CD4-positive, alpha-beta T cell (primary cell): ENCODE measurements at places on chromosomes 5 and 9.

DNA sequence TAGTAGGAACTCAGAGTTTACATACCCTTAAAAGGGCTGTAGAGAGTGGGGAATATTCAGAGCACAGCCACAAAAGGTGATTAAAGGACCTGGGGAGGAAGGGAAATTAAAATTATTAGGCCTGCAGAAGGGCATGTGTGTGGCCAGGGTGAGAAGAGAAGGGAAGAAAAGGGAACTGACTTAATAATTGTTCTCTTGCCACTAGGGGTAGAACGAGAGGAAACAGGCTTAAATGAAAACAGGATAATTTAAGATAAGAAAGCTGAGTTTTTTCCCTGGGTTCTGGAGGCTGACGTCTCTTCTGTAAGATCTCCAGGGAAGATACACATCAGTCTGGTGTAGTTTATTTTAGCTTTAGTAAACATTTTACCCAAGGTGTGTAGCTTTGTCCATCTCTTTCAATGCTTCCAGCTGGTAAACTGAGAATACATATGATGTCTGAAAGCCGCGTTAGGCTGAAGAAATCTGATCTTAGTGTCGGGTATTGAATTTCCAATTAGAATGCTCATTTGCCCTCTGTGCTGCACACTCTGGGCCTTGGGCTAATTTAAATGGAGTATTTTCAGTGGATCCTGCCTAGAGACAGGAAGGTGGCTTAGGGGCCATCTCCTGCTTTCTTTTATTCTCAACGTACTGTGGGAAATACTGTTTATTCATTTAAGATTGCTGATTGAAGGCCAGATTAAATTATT lies 416.8 kb downstream of the TMEM38B start:
- no peaks in the 10 kb centered on the region for H3K27me3 ChIP-seq
- no peak overlapping the region for H3K27ac ChIP-seq
- no peak overlapping the region for H3K4me3 ChIP-seq
- DNase-seq, result no peak
- no peaks in the 10 kb centered on the region for H3K4me1 ChIP-seq

DNA sequence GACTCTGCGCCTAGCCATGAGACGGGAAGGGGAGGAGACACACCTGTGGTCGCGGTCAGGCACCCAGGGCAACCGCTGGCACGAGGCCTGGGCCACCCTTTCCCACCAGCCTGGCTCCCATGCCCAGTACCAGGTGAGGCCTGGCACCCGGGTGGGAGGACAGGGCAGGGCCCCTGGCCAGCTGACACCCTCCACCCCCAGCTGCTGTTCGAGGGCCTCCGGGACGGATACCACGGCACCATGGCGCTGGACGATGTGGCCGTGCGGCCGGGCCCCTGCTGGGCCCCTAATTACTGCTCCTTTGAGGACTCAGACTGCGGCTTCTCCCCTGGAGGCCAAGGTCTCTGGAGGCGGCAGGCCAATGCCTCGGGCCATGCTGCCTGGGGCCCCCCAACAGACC lies 5.0 kb downstream of the MAMDC4 start:
- H3K27ac ChIP-seq, result no peak overlapping the region
- peaks cover 11% of the 10 kb centered on the region for H3K36me3 ChIP-seq
- H3K27me3 ChIP-seq, result no peaks in the 10 kb centered on the region

GRCh38 chr9:128504485-128505413 lies at the start of gene GLE1:
Gene GLE1, plus strand, starts transcription at chr9:128504719. Its CDS starts 87 bp downstream, at chr9:128504806.
- no peaks in the 10 kb centered on the region for H3K27me3 ChIP-seq
- peaks cover 30% of the 10 kb centered on the region for H3K36me3 ChIP-seq
- H3K27ac ChIP-seq, result peak within 1 kb of the TSS; percentile 80
- H3K4me1 ChIP-seq, result peaks cover 27% of the 10 kb centered on the region
- DNase-seq, result peak; percentile 97

DNA sequence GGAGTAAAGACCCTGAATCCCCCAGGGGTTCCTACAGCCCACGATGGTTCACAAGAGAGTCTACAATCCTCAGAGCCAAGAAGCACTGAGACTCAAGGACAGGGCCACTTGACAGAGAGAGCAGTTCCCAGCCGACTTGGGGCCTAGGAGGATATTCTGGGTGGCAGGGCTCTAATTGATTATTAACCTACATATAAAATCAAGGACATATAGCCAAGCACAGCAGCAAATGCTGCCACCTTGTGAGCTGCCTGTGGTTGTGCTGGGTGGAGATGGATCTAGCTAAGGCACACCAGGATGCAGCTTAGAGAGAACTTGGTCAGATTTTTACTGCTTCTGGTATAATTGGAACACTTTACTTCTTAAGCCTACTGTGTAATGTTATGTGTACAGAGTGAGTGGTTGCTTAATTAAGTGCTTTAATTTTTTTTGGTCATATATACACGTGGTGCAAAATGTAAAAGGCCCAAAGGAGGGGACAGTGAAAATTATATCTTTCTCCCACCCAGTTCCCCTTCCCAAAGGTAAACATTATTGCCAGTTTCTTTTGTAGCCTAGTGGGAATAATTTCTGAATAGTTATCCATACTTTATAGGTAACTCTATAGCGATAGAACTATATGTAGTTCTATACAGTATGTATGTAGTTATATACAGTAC lies 78.8 kb downstream of the F2RL2 start:
- peak overlapping the region; percentile 7 for H3K4me3 ChIP-seq
- H3K27ac ChIP-seq, result peak overlapping the region; percentile 80
- peaks cover 76% of the 10 kb centered on the region for H3K4me1 ChIP-seq
- H3K27me3 ChIP-seq, result no peaks in the 10 kb centered on the region

DNA sequence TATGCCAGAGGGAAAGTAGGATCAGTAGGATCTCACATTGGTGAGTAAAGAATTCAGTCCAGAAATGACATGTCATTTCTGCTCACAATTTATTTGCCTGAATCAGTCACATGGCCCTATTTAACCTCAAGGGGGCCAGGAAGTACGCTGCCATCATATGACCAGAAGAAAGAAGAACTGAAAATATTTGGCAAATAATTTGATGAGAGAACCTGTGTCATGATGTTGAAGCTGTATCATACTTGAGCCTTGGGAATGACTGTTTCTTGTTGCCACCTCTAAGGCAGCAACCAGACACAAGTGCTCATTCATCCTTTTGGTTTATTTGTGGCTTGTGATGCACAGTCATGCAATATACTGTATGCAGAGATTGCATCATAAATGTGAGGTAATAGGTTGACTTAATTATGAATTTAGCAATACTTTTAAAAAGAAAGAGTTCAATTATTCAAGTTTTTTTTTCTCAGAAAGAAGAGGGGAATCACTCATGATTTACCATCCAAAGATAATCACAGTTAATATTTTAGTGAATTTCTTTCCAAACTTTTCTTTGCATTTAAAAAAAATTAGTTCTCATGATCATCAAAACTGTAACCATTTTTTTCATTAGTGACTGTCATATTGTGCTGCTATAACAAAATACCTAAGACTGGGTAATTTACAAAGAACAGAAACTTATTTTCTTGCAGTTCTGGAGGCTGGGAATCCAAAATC lies 8.2 kb upstream of the ZFYVE16 start:
- no peaks in the 10 kb centered on the region for H3K4me1 ChIP-seq
- H3K36me3 ChIP-seq, result no peaks in the 10 kb centered on the region
- no peak overlapping the region for H3K4me3 ChIP-seq
- peak; percentile 25 for DNase-seq
- H3K27me3 ChIP-seq, result no peaks in the 10 kb centered on the region

GRCh38 chr9:73081979-73082657 lies 69.5 kb upstream of the ANXA1 start:
- H3K27ac ChIP-seq, result no peak overlapping the region
- H3K36me3 ChIP-seq, result no peaks in the 10 kb centered on the region
- peaks cover 4% of the 10 kb centered on the region for H3K27me3 ChIP-seq
- DNase-seq, result no peak
- no peak overlapping the region for H3K4me3 ChIP-seq

GRCh38 chr9:114410910-114411309 lies 23.1 kb upstream of the AKNA start:
- H3K4me3 ChIP-seq, result no peak overlapping the region
- no peak overlapping the region for H3K27ac ChIP-seq
- no peak for DNase-seq
- no peaks in the 10 kb centered on the region for H3K27me3 ChIP-seq
- H3K36me3 ChIP-seq, result no peaks in the 10 kb centered on the region
- peaks cover 2% of the 10 kb centered on the region for H3K4me1 ChIP-seq

GRCh38 chr5:61659221-61659696 lies 327.2 kb downstream of the ZSWIM6 start:
- DNase-seq, result no peak
- H3K36me3 ChIP-seq, result no peaks in the 10 kb centered on the region
- H3K27me3 ChIP-seq, result no peaks in the 10 kb centered on the region
- no peaks in the 10 kb centered on the region for H3K4me1 ChIP-seq
- H3K27ac ChIP-seq, result no peak overlapping the region

GRCh38 chr5:141923448-141924313 lies at the start of gene DELE1:
Gene DELE1, plus strand, starts transcription at chr5:141923871. Its CDS starts 71 bp downstream, at chr5:141923942.
- no peaks in the 10 kb centered on the region for H3K27me3 ChIP-seq
- peaks cover 33% of the 10 kb centered on the region for H3K36me3 ChIP-seq
- DNase-seq, result peak; percentile 83
- H3K27ac ChIP-seq, result peak within 1 kb of the TSS; percentile 96

- no peak within 1 kb of the TSS for H3K4me3 ChIP-seq
- no peak for DNase-seq
- peaks cover 4% of the 10 kb centered on the region for H3K4me1 ChIP-seq
Observed at GRCh38 chr5:146338774-146339714, at the start of gene POU4F3. Gene POU4F3, plus strand, starts transcription at chr5:146338839. Its CDS starts 274 bp downstream, at chr5:146339113.

DNA sequence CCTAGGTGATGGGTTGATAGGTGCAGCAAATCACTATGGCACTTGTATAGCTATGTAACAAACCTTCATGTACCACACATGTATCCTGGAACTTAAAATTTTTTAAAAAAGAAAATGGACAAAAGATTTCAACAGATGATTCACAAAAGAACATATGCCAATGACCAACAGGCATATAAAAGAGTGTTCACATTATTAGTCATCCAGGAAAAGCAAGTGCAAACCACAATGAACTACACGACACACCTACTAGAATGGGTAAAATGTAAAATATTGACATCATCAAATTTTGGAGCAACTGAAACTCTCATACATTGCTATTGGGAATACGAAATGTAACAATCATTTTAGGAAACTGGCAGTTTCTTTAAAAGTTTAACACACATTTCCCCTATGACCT lies 109.9 kb downstream of the YIPF5 start:
- no peak overlapping the region for H3K4me3 ChIP-seq
- H3K27me3 ChIP-seq, result no peaks in the 10 kb centered on the region
- no peak overlapping the region for H3K27ac ChIP-seq
- H3K4me1 ChIP-seq, result no peaks in the 10 kb centered on the region

DNA sequence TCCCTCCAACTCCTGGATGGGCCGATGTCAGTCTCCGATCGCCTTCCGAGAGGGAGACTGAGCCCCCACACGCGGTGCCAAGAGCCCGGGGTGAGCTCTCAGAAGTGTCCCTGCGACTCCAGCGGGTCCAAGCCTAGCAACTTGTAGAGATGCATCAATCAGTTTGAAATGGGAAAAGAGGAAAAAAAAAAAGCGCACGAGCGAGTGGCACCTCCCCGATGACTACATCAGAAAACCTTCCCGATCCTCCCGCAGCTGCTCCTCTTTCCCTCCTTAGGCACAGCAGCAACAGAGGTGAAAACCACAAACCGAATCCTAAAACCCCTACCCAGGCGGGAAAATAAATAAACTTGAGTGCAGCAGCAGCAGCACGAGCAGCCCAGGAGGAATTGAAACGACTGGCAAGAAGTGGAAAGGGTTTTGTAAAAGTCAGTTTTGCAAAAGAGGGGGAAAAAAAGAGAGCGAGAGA lies 1.0 kb upstream of the EFNA5 start:
- peak overlapping the region; percentile 35 for H3K4me3 ChIP-seq
- H3K27me3 ChIP-seq, result peaks cover 64% of the 10 kb centered on the region
- no peaks in the 10 kb centered on the region for H3K36me3 ChIP-seq
- no peak overlapping the region for H3K27ac ChIP-seq

GRCh38 chr5:76851728-76852369 lies 2.0 kb downstream of the S100Z start:
- H3K27ac ChIP-seq, result no peak overlapping the region
- H3K36me3 ChIP-seq, result no peaks in the 10 kb centered on the region
- no peaks in the 10 kb centered on the region for H3K27me3 ChIP-seq
- no peak for DNase-seq
- peaks cover 47% of the 10 kb centered on the region for H3K4me1 ChIP-seq

DNA sequence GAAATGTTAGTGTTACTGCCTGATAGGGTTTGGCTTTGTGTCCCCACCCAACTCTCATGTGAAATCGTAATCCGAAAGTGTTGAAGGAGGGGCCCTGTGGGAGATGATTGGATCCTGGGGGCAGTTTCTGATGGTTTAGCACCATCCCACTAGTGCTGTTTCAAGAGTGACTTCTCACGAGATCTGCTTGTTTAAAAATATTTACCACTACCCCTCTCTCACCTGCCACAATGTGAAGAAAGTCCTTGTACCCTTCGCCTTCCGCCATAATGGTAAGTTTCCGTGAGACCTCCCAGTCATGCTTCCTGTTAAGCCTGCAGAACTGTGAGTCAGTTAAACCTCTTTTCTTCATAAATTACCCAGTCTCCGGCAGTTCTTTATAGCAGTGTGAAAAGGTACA lies 2.6 kb upstream of the RFX3 start:
- peak overlapping the region; percentile 82 for H3K4me3 ChIP-seq
- H3K36me3 ChIP-seq, result peaks cover 4% of the 10 kb centered on the region
- peaks cover 24% of the 10 kb centered on the region for H3K4me1 ChIP-seq
- H3K27me3 ChIP-seq, result no peaks in the 10 kb centered on the region
- peak overlapping the region; percentile 100 for H3K27ac ChIP-seq

GRCh38 chr5:179916523-179916922 lies 8.8 kb upstream of the TBC1D9B start:
- H3K36me3 ChIP-seq, result no peaks in the 10 kb centered on the region
- no peak for DNase-seq
- no peaks in the 10 kb centered on the region for H3K27me3 ChIP-seq
- no peak overlapping the region for H3K27ac ChIP-seq

DNA sequence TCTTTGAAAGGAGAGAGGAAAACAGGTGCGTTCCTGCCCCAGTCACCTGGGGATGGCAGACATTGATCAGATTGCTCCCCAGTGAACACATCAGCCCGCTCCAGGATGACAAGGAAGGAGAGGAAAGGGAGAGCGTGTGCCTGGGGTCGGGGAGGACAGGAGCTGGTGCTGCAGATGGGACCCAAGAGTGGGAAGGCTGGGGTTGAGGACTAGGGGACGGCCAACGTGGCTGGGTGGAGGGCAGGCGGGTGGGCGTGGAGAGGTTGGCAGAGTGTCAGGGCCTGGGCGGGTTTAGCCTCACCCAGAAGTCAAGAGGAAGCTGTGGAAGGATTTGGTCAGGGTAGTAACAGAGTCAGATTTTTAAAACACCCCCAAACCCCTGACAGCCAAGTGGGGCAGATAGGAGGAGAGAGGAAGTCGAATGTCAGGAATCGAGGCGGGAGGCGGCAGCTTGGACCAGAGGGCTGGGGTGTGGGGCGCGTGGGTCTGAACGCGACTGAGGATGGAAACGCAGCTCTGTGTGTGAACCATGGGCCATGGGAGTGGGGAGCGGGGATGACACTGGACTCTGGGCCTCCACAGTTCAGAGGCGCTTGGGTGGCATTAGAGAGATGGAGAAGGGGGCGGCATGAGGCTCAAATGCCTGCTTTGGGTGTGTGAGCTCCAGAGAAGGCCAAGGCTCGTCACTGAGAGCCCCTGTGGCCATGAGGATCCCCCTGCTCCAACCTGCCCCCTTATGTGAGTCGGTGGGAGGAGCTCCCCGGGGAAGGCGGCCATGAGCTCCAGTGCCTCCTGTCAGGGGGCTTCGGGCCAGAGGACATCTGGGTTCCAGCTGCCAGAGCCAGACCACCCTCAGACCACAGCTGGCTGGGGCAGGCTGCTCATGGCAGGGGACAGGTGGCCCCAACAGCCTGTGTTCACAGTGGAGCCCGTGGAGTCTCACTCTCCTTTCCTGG lies 24.6 kb downstream of the LAMC3 start:
- DNase-seq, result no peak
- no peak overlapping the region for H3K27ac ChIP-seq
- no peak overlapping the region for H3K4me3 ChIP-seq
- no peaks in the 10 kb centered on the region for H3K4me1 ChIP-seq
- H3K36me3 ChIP-seq, result no peaks in the 10 kb centered on the region

- no peak for DNase-seq
- no peak overlapping the region for H3K27ac ChIP-seq
- no peaks in the 10 kb centered on the region for H3K27me3 ChIP-seq
- H3K36me3 ChIP-seq, result no peaks in the 10 kb centered on the region
Observed at GRCh38 chr5:96538808-96539250, 105.8 kb upstream of the PCSK1 start.
